ENCODE measurements at places on chromosomes 13 and 19.
A peak's percentile ranks its signal among the peaks of the same experiment; 100 is the strongest.

DNA sequence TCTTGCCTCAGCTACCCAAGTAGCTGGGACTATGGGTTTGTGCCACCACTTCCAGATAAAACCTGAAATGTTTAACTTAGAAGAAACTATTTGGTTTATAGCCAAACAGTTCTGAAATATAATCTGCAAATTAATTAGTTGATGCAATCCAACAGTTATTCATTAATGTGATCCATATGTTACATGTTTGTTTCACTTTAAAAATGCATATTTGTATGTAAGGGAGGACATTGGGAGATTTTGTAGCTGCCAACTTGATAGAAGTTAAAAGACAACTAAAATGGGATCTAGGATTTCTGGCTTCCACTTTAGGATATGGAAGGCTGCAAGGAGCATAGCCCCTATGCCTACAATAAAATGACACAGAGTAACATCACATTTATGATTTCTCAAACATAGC lies 532.5 kb upstream of the SLC10A2 start:
- no peak for DNase-seq

- no peak for DNase-seq
These were observed 102.0 kb downstream of the CACNA1A start for GRCh38 chr19:13404236-13404635.

DNA sequence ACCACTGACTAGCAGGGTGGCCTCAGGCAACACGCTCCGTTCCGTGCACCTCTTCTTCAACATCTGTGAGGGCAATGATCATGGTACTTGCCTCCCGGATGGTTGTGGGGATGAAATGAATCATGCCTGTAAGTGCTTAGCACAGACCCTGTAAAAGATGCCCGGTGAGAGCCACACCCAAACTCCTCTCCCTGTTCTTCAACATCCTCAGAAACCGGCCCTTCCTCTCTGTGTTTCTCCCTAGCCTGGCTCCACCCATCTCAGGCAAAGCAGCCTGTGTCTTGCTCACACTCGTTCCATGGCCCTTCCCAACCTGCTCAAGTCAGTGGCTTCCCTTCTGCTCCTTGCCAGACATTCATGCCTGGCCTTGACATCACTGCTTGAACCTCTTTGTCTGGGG lies 5.8 kb upstream of the DMKN start:
- no peak for DNase-seq

DNA sequence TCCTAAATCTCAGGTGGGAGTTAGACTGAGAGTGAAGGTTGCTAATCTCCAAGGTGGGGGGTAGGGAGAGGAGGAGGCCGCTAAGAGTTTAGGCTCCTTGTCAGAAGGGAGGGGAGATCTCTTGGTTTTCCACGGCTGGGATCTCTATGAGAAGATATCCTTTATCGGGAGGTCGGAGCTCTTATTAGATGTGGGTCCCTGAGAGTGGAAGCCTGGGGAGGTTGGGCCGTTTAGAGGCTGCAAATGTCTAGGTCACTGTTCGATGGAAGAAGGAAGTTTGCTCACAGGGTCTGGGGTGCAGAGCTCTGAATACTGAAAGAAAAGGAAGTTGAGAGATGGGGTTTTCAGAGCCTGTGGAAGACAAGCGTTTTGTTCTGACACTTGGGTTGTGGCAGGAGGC lies 3.8 kb downstream of the MYADM start:
- no peak for DNase-seq

- peak; percentile 47 for DNase-seq
These were observed 26.5 kb downstream of the MPND start for GRCh38 chr19:4369888-4370260.

GRCh38 chr13:42334329-42334706 lies 62.4 kb downstream of the AKAP11 start:
- DNase-seq: no peak

- no peak for DNase-seq
These were observed 13.9 kb upstream of the SIAH3 start for GRCh38 chr13:45865414-45865813.

- DNase-seq: no peak
These were observed 440.0 kb downstream of the KCTD12 start for GRCh38 chr13:76446191-76446590.

- no peak for DNase-seq
These were observed 431.4 kb downstream of the TBC1D4 start for GRCh38 chr13:75050419-75051046.

Measured in stimulated activated CD8-positive, alpha-beta memory T cell treated with anti-CD3 and anti-CD28 coated beads, Interleukin-7, amount 100 ng/mL, for 1 hour (primary cell).